ENCODE measurements at places on chromosomes 2 and 18.
A peak's percentile ranks its signal among the peaks of the same experiment; 100 is the strongest.

GRCh38 chr2:10158681-10159080, 36.1 kb downstream of the RRM2 start:
- no peak for DNase-seq

GRCh38 chr2:144432921-144433320, 87.0 kb downstream of the ZEB2 start:
- DNase-seq, result no peak

GRCh38 chr2:152558158-152558984, 158.9 kb downstream of the PRPF40A start:
- no peak for DNase-seq

DNA sequence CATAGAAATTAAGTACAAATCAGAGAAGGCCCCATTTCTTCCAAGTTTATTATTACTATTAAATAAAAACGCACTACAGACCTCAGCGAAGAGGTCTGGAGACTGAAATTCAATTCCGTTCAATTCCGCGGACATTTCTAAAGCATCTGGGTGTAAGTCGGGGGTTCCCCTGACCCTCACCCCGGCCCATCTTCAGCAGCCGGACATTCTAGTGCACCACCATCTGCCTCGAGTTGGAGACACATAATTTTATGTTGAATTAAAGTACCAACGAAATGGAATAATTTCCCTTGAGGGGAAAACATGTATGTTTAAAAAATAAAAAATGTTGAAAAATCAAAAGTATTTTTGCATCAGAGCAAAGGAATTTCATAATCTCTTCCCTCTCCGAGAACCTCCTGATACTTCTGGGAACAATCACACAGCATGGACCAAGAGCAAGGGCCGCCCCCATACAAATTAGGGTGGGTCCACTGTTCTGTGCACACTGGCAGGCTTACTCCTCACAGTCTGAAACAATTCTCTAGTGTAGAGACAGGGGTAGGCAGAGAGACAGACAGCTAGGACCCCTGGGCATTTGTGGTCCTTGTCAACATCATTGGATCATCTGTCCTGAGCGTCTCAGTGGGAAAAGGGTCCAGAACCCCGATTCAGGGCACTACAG, 29.3 kb downstream of the MBP start:
- DNase-seq, result no peak

DNA sequence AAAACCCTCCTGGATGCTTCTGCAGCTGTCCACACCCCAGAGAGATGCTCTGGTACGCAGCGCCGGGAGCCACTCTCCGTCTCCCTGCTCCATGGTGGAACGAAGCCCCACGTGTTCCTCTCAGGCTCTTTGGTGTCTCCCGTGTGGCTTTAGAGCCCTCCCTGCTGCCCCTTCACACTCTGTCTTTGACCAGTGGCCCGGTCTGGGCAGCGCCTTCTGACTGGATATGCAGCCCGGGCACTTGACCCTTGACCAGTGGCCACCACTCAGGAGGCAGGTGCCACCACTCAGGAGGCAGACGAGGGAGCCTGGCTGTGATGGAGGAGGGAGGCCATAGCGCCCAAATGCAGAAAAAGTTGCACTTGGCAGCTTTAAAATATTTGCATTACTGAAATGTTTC, 214.5 kb upstream of the SALL3 start:
- no peak for DNase-seq

GRCh38 chr2:60742419-60742818, 13.6 kb upstream of the PAPOLG start:
- no peak for DNase-seq

DNA sequence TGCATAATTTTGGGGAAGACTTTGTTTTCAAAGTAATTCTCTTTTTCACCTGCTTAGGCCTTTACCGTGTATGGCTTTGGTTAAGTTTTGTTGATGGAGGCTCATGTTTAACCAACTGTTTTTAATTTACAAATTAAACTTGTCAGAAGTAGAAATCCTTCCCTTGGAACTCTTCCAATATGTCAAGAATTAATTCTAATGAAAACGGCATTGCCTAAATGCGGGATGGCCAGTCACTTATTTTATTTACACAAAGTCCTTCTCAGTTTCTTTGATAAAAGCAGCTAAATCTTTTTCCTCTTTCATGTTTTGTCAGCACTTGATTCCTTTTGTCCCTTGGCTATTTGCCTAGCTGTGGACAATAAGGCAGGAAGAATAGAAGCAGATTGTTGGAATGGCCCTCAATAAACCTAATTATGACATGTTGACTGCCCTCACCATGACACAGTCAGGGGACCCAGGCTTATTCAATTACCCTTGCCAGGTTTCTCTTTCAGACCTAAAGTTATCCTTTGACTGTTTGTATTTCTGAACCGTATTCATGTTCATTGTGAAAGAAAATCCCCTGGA, 26.3 kb downstream of the PAX3 start:
- no peak for DNase-seq

- DNase-seq, result no peak
These were observed 170.5 kb downstream of the EIPR1 start for GRCh38 chr2:3207091-3207491.

DNA sequence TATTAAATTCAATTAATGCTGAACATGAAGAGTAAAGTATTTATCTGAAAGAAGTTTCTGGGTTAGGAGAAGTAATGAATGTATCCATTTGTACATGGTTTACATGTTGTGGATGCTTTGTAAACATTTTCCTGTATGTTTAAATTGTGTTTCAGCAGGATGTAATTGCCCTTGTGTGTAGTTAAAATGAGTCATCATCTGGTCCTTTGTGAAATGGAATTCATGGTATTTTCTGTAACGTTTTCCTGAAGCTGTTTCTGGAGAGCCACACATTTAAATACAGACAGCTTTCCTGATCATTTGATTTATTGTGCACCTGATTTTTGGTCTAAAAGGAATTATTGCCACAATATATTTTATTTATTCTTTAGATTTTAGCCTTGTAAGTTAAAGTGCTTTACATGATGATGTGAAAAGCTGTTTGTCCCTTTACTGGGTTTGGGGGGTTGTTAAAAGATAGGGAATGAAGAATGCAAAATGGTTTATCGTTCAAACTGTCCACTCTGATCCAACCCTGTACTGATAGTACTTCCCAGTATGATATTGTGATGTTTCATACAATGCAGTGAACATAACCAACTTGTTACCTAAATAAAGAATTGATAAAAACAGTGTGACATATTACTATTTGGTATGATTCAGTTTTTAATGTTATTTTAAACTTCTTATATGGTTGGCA, 41.7 kb upstream of the SLC3A1 start:
- DNase-seq, result no peak

GRCh38 chr2:18599509-18600254, 10.3 kb upstream of the NT5C1B start:
- no peak for DNase-seq

- no peak for DNase-seq
These were observed 118.1 kb upstream of the MGAT5 start for GRCh38 chr2:134135793-134136192.

GRCh38 chr18:58898010-58898799, 33.5 kb downstream of the ZNF532 start:
- DNase-seq, result no peak

DNA sequence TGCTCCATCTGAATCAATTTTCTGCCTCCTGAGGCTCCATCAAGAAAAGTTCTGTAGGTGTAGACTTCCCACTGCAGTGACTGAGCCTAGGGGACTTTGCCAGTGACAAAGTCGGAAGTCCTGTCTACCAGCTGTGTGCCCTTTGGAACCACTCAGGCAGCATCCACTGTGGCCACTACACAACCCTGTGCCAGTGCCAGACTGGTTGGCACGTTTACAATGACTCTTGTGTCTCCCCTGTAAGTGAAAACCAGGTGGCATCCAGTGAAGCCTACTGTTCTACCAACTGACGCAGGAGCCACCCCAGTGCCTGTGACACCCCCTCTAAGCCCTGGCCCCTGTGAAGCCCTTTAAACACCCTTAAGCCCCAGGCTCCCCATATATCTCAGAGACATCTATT, 132.1 kb upstream of the SERPINE2 start:
- DNase-seq, result no peak

DNA sequence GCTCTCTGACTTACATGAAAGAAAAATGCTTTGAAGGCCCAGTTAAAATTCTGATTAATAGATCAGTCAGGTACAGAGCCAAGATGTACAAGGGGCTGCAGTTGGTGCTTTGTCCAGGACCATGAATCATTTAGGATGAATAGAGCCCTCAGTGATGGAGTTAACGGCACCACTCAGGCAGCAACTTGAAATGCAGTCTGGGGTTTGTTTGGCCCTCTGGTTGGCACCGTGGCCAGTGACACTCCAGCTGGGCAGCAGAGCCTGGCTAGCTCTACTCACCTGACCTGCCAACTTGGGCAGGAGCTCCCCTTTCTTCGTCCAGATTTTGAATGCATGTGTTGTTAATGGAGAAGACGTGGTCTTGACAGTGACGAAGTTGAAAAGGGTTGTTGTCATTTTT, 493.0 kb upstream of the ACVR2A start:
- DNase-seq, result no peak

- DNase-seq, result peak; percentile 47
These were observed 24.1 kb upstream of the KANSL1L start for GRCh38 chr2:210195101-210195852.

DNA sequence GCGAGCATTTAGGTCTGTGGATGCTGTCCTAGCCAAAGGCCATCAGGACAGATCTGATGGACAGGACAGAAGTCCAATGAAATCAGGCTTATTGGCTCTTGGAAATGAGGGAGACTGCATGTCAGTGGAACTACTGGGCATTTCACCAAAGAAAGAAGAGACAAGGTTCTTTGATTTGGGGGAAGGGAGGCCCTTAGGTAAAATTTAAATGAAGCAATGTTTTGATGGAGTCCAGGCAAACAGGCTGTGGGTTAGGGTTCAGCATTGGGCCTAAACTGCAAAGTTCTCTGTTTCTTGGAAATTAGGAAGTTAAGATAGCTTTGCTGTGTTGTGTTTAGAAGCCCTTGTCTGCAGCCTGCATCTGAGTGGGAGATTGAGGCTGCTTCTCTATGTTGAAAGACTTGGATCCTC, 31.6 kb upstream of the RNF149 start:
- no peak for DNase-seq

GRCh38 chr2:20525041-20526035, 78.5 kb downstream of the RHOB start:
- DNase-seq, result no peak

DNA sequence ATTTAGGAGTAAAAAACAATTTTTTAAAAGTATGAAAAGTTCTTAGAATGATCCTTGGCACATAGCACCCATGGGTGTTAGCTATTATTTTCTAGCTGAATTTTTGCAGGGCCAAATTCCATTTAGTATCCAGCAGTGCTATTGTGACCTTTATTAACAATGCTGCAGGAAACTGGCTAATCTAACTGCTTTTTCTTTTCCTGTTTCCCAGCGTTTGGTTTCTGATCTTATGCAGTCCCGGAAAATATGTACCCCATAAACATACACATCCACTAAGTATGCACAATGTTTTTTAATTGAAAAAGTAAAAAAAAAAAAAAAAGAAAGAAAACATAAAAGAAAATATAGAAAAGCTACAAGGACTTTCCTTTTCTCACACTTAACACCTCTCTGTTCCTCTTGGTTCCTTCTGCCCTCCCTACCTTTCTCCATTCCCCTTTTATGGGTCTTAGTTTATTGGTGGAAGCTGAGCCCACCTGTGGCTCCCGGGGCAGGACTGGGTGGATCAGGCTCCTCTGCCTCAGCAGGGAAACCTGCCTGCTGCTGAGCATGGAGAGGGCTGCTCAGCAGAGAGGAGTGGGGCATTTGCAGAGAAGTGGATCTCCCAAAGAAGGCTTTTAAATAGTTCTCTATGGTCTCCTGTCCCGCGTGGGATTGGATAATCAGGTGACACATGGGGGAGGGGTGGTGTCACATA, 9.3 kb upstream of the SLC16A14 start:
- no peak for DNase-seq

DNA sequence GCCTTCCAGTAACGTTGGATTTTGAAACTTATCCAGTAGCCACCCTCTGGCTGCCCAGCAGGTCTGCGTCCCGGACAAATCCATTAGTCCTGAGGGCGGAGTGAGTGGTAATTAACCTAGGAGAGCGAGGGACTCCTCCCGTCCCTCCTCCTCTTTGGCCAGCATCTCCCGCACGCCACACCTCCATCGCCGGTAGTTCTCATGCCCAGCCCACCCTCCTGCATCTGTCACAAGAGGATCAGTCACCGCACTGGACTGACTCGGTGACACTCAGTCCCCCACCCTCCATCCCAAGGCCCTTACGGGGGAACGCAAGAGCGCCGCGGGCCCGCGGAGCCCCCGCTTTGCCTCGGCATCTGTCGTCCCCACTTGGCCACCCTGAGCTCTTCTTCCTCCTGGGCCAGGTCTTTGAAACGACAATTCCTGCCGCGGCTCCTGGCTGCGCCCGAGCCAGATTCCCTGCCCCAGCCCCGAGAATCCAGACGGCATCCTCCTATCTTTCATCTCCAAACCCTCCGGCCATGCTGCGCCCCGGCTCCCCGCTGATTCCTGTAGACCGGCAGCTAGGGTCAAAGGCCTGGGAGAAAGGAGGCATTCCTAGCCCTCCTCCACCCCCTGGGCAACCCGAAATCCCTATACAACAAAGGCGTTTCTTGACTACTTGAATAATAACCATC, 77.5 kb downstream of the EIF2AK3 start:
- DNase-seq, result no peak

GRCh38 chr2:239290618-239291474, 110.0 kb downstream of the HDAC4 start:
- no peak for DNase-seq

- no peak for DNase-seq
These were observed 106.8 kb upstream of the FN1 start for GRCh38 chr2:215542690-215543089.

- DNase-seq, result no peak
These were observed 28.3 kb upstream of the INSIG2 start for GRCh38 chr2:118059919-118060478.

- DNase-seq, result no peak
These were observed 201.6 kb downstream of the HDAC4 start for GRCh38 chr2:239199041-239199768.

DNA sequence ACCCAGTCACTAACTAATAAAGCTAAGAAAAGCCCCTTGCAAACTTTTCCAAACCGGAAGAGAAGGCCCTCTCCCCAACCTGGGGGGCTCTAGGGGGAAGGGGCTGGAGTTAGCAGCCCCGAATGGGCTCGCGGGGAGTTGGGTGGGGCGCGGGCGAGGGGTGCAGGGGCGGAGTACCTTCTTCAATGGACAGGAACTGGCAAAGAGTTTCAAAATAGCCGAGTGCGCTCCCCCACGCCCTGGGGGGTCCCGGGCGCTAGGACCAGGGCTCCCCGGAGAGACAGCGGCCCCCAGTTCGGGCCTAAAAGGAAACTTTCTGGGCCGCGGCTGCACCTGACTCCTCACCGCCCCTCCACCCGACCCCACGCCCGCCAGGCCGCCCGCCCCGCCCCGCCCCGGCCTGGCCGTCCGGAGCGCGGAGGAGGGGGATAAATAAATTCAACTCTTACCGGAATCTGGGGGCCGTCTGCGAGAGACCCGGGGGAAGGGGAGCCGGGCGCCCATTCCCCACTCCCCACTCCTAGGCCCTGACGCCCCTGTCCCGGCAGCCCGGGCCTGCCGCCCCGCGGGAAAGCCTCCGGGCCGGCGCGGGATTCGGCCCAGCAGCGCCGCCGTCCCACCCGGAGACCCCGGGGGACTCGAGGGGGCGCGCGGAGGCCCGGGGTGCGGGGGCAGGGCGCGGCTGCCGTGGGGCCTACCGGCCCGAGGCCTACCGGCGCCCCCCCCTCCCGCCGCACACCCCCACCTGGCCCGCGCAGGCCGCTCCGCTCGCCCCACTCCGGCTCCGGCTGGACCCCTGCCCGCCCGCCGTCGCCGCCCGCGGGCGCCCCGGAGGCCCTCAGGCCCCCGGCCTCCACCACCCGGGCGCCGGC, 868 bp downstream of the INO80D start:
- peak; percentile 47 for DNase-seq

GRCh38 chr2:37916512-37917082, 8.5 kb upstream of the RMDN2 start:
- DNase-seq, result no peak
